SW 1271 (cell line): ENCODE measurements at places on chromosomes 5 and 9.

GRCh38 chr9:134425401-134425800, 99.1 kb downstream of the RXRA start:
- no peak for DNase-seq

- no peak for DNase-seq
Measured at GRCh38 chr9:133945977-133946753, 46.0 kb downstream of the VAV2 start.

DNA sequence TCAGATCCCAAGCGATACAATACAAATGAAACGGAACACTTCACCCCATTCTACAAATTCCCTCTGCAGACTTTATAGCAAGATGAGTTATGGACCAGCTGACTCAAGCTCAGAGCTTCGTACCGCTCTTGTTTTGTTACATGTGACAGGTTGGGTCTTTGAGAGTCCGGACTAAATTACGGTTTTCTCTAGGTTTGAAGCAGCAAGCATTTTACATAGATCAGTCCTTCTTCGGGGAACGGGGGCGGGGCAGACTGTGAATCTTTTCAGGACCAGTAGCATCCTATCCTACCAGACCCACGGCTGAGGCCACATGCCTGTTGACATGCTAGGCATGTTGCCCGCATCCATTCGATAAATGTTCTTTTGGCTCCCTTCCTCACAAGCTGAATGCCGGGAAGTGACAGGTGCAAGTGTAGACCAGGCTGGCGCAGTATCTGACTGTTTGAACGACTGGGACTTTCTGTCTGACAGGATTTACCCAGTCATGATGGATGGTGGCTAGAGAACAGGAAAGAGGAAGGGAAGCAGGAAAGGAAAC, 811.0 kb upstream of the GRAMD2B start:
- DNase-seq, result no peak

- DNase-seq, result no peak
Measured at GRCh38 chr5:159448841-159449407, 118.6 kb upstream of the IL12B start.

DNA sequence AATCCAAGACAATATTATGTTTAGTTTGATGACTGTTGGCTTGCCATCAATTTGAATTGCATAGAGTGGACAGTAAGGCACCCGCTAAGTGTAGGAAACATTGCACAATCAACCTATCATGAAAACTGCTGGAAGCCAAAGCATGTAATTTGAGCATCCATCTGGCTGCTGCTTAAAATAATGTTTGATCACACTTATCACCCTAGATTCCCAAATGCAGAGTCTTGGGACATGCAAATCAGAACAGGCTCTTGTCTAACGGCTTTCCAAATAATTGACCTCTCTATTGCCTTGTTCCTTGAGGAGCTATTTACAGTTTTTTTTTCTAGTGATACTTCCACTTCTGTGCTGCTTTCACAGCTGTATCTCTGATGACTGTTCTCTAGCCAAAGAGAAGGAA, 342.1 kb downstream of the PRR16 start:
- DNase-seq, result no peak

GRCh38 chr9:128892221-128892921, 10.4 kb downstream of the LRRC8A start:
- DNase-seq, result peak; percentile 53

DNA sequence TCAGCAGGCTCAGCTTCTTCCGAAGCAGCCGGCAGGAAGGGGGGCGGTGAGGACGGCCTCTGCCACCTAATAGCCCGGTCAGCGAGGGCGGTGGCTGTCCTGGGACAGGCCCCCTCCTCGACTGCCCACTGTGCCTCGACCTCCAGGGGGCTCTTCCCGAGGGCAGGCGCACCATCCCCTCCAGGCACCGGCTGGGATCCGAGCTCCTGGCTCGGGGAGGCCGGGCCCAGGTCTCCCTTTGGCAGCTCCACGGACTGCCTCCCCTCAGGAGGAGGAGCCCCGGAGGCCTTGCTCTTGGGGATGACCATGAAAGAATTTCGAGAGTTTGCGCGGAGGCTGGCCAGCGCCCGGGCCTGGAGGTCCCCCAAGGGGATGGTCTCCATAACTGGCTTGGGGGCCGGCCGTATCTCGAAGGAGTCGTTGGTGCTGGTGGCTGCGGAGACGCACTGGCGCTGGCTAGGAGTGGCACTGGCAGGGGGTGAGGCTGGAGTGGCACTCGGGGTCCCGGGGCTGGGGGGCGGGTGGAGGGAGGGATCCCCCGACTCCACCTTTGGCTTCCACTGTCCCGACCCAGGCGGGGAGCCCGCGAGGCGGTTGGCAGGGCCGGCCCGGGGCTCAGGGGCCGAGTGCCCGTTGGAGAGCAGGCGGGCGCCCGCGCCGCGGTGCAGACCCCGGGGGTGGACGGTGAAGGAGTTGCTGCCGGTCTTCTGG, 975 bp downstream of the TPRN start:
- no peak for DNase-seq

DNA sequence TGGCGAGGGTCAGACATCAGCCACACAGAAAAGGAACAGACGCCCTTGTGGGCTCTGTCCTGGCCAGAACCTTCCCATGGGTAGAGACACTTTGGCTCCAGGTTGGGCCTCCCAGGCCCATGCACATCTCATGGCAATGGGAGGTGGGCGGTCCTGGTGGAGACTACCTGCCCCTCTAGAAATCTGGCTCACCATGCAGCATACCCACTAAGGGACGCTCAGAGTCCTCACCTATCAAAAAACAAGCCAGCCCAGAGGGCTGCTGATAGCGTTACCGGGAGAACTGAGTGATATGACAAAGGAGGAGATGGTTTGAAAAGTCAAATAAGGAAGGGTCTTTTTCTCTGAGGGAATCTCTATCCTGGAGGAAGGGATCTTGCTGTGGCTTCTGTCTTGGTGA, 62.1 kb downstream of the C5orf15 start:
- no peak for DNase-seq

DNA sequence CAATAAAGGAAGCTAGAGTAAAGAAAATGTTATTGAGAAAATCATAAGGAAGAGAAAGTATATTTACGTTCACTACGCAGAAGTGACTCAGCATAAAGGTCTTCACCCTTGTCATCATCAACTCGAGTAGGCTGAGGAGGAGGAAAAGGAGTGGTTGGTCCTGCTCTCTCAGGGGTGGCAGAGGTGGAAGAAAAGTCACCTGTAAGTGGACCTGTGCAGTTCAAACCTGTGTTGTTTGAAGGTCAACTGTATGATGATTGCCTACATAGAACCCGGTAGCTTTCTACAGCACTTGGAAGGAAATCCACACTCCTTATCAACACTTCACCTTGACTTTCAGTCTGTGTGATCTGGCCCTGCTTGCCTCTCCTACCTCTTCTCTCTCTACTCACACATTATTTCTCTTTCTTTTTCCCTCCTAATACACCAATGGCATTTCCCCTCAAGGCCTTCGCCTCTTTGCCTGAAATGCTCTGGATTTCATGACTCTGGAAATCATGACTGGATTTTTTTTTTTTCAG, 109.3 kb upstream of the CPEB4 start:
- no peak for DNase-seq

- DNase-seq, result no peak
Measured at GRCh38 chr9:91346644-91347043, 15.1 kb downstream of the AUH start.

GRCh38 chr5:123235781-123236180, 146.7 kb downstream of the PRDM6 start:
- DNase-seq, result no peak

DNA sequence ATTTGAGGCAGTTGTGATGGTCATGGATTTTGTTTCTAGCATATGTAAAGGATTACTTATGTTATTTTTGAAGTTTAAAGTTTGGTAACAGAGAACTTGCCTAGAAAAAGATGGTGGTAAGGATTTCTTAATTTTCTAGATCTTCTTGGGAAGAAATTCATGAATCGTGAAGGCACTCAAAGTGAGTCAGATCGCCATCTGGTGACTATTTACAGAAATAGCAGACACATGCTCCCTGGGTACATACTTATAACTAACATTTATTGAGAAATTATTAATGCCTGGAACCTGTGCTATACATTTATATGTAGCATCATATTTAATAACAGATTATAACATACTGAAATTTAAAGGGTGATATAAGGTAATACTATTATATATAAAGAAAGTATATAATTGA, 299.7 kb downstream of the IZUMO3 start:
- DNase-seq, result no peak

DNA sequence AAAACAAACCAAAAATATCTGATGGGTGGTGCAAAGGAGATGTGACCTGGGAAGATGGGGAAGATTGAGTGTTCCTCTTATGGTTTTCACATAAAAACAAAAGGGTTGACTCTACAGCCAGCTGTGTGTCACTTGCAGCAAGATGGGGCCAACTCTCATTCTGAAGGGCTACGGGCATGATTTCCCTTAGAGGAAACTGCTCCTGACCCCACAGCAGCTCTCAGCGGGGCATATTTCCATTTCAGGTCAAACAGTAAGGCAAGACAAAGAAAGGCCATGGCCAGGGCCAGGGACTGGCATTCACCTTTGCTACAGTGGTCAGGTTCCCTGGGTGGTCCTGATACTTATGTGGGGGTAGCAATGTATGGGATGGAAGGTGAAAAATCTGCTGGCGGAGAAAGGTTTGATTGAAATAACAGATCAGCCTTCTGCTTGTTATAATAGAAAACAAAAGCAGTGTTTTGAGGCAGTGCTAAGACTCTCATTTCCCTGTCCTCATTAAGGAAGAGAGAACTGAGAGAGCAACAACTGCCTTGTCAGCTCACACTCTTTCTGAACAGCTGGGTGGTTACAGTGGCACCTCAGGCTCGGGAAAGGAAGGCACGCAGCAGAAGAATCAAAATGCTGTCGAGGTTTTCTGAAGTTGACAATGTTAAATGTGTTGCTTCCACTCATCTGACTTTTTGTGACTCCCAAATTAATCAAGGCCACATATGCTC, 120.7 kb upstream of the PCA3 start:
- no peak for DNase-seq

- no peak for DNase-seq
Measured at GRCh38 chr9:99226054-99226453, 4.0 kb downstream of the SEC61B start.

- no peak for DNase-seq
Measured at GRCh38 chr5:107704681-107705401, 34.1 kb upstream of the EFNA5 start.

DNA sequence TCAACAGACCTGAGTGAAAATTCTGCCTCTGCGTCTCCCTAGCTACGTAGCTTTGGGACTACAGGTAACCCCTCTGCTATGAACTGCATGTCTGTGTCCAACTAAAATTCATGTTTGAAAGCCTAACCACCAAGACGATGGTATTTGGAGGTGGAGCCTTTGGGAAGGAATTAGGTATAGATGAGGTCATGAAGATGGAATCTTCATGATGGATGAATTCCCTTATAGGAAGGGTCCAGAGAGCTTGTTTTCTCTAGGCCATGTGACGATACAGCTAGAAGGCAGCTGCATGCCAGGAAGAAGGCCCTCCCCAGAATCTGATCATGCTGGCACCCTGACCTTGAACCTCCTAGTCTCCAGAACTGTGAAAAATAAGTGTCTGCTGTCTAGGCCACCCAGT, 296.4 kb downstream of the SLIT3 start:
- no peak for DNase-seq

GRCh38 chr5:97127727-97128126, 14.7 kb downstream of the LIX1 start:
- no peak for DNase-seq

DNA sequence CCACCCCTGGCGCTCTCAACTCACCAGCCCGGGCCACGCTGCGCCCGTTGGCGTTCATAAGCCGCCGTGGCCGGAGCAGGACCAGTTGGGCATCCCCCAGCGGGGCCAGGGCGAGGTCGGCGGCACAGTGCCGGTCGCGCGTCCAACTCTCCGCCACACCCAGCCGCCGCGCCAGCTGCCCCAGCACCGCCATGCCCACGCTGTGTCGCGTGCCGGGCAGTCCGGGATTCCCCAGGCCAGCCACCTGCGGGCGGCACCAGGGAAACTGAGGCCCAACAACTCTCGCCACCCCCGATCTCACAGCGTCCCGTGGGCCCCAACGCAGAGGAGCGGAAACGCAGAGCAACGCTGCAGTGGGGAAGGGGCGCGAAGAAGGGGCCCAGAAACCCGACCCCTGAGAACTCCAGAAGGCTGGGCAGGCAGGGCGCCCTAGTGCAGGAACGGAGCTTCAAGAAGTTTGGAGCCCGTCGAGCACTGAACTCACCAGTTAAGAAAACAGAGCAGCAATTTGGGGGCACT, 453 bp downstream of the PTRH1 start:
- DNase-seq, result no peak

DNA sequence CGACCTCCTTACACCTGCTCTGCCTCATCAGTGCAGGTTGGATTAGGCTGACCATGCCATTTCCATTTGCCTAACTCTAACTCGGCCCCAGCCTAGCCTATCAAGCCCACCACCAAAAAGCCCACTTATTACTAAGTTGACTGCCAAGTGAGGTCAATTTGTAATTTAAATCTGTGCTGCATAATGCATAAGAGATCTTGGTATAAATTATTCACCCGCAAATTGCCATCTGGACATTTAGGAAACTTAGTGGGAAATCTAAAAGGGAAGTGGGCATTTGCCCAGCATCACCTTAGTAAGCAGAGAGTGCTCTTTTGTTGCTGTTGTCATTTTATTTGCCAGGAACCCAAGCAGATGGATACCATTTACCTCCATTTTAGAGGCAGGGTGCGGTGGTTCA, 143.0 kb downstream of the SPOCK1 start:
- DNase-seq, result no peak

DNA sequence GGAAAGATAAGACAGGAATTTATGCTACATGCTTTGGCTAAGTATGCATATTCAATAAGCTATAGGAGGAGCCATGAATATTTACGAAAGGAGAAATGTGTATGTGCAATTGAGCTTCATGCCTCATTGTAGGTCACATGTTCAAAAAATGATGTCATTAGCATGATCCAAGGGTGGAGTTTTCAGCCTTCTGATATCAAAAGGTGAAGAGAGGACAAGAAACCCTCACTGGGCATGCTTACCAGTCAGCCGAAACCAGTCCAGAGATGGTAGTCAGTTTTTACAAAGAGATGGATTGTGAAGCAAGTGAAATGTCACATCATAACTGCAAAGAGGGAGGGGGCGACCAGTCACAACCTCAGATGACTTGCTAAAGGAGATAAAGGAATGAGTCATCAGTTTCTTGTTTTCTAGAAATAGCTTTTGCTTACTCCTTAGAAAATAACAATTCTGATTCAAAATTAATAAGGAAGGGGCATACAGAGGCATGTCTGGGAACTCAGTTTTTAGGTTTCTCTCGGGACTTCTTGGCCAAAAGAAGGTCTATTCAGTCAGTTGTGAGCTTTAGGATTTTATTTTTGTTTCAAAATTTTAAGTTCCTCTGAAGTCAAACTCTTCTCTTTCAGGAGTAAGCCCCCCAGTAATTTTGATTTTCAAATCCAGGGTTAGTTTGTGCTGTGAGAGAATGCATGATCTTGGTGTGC, 1067.8 kb upstream of the EDIL3 start:
- DNase-seq, result no peak

GRCh38 chr5:178247481-178248456, 15.2 kb upstream of the PHYKPL start:
- no peak for DNase-seq

DNA sequence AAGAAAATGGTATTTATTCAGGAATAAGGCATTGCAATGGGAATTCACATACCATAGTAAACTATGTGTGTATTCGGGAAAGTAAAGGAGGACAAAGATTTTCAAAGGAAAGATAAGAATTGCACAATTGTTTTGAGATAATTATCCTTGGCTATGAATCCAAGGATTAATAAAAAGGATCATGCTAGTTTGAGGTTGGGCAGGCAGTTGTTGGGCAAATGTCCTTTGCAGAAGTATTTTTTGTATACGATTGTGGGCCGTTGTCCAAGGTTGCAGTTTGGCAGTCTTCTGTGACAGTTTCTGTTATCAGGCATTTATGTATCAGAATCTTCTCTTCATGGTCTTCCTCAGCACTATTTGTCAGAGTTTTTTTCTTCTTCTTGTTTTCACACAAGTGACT, 10.6 kb upstream of the UBAP2 start:
- no peak for DNase-seq

GRCh38 chr9:95088421-95089161, 228.9 kb downstream of the FANCC start:
- no peak for DNase-seq
